Amniotic epithelial cell (primary cell): ENCODE measurements at places on chromosomes 11 and 22.
A peak's percentile ranks its signal among the peaks of the same experiment; 100 is the strongest.

- DNase-seq: no peak
Observed at GRCh38 chr11:78742430-78742829, 167.8 kb upstream of the NARS2 start.

GRCh38 chr11:23540101-23540561, 679.9 kb upstream of the CCDC179 start:
- peak; percentile 33 for DNase-seq

- DNase-seq: no peak
Observed at GRCh38 chr22:32991353-32992101, 66.7 kb downstream of the SYN3 start.

DNA sequence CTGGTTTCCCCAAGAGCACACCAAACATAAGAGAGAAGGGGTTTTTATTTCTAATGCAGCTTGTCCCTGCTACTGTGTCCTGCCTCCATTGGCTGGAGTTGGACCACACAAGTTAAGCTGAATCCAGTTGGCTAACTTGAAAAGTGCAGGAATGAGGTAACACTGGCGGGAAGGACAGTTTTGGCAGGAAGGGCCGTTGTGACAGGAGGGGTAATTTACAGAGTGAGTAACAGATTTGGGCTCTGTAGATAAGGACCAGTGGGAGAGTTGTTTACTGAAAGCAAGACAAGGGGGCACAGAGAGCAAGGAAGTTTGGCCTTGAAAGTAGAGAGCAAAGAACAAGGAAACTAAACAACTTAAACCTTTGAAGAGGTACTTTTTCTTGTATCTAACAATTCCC, 1623.3 kb upstream of the RAG2 start:
- peak; percentile 15 for DNase-seq

DNA sequence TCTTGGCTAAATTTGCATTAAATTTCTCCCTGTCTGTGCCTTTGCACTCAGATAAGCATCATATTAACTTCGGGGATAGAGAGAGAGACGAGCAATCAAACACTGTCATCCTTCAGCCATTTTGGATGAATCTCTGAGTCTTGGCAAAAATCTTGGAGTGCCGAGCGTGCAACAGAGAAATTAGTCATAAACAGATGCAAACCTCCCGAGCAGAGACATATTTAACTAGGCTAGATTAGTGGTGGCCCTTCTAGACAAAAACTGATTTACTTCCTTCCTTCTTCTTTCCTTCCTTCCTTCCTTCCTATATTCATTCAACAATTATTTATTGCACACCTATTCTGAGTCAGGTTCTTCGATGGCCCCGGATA, 114.4 kb upstream of the BLID start:
- no peak for DNase-seq

- DNase-seq: peak; percentile 24
Observed at GRCh38 chr11:97364047-97364446, 974.2 kb downstream of the JRKL start.

DNA sequence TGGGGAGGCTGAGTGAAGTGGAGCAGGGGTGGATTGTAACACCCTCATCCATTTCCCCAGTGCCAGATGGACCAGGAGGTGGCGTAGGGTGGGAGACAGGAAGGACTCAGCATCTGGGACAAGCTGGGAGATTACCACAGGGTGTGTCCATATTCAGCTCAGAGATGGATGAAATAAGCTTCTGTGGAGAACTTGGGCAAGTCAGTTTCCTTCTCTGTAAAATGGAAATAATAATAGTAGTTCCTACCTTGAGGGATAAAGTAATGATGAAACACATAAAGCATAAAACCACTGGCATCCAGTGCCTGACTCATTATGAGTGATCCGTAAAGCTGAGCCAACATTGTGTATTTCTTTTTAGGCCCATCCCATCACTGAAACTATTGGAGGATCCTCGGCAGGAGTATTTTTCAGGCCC, 607 bp upstream of the ROBO4 start:
- peak; percentile 89 for DNase-seq

DNA sequence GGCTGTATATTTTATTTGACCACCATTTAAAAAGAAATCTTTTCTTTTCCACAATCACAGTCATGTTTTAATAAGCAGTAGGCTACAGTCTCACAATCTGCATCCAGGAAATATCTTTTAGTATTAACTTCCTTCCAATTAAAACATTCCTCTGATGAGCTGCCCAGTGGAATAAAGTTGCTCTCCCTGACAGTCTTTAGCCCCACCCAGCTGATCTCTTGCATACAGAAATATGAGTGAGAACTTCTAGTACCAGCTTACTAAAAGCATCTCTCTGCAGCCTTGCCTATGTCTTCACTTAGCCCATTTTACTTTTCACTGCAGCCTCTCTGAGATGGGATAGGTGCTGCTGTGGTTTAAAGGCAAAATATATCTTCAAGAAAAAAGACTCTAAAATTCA, 143.4 kb upstream of the ANO3 start:
- DNase-seq: peak; percentile 22
